BJ (cell line): ENCODE measurements at places on chromosomes 6 and 20.

- no peak for DNase-seq
Measured at GRCh38 chr20:47799116-47799715, 13.9 kb upstream of the SULF2 start.

- no peak for DNase-seq
Measured at GRCh38 chr6:169591616-169592015, 110.2 kb downstream of the WDR27 start.

DNA sequence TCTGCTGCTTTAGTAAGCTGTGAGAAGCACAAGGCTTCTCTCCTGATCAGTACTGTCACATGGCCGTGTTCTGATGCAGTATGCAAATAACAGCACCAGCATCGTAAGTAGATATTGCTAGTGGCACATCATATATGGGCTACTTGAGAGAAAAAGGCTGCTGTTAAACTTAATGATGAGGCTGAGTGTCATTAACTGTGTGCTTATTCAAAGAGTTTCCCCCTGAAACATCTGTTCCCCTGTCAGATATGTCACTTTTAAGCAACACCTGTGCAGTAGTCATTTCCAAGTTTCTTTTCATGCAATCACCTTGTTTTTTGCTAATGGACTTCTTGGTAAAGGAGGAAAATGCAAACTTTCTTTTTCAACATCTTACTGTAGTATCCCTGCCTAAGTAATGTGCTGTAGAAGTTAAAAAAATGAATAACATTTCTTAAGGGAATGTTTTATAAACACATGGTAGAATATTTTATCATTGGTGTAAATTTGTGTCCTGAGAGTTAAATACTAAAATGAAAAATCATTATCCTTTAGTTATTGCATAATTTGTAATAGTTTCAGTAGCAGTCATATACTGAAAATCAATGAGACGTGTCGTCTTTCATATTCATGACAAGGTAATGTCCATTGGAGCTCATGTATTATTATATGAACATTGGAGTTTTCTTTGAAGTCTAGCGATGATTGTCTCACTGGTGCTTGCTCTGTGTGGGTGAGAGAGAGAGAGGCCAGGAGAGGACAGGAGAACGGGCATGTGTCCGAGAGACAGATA is 366.3 kb downstream of the CDKAL1 start:
- no peak for DNase-seq

GRCh38 chr6:13915561-13916229 is 9.1 kb upstream of the RNF182 start:
- DNase-seq = no peak

- DNase-seq = no peak
Measured at GRCh38 chr6:167826896-167827582, at the start of gene AFDN. Gene AFDN (plus strand): TSS chr6:167826911. CDS start chr6:167827133, 222 bp downstream.

DNA sequence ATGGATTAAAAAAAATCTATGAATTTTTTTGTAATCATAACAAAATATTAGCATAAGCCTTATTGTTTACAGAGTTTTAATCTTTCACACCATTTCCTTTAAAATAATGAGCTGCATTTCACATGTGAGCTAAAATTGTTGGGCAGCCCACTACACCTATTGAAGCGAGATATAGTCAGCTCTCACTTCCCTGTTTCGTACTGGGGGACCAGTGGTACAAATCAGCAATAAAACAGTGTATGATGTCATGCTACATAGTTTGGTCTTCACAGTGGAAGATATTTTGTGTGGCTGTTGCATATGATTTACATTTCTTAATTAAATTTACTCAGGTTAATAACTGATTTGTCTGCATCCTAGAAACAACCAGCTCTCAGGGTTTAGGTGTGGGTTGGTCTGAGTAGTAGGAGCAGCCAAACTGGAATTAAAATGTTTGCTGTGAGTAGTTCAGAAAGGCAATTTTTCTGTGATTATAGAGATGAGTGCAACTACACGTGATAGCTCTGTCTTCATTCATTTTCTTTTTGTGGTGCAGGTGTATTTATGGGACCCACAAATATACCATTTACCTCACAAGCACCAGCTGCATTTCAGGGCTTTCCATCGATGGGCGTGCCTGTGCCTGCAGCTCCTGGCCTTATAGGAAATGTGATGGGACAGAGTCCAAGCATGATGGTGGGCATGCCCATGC is 99.3 kb downstream of the B3GAT2 start:
- no peak for DNase-seq

GRCh38 chr6:6724539-6725467 is 136.3 kb downstream of the LY86 start:
- no peak for DNase-seq

GRCh38 chr20:36093025-36093803 is 61.3 kb upstream of the EPB41L1 start:
- DNase-seq = no peak

- DNase-seq = no peak
Measured at GRCh38 chr6:160070427-160070826, 51.2 kb upstream of the SLC22A1 start.

- no peak for DNase-seq
Measured at GRCh38 chr6:125808060-125808459, 17.3 kb downstream of the NCOA7 start.

DNA sequence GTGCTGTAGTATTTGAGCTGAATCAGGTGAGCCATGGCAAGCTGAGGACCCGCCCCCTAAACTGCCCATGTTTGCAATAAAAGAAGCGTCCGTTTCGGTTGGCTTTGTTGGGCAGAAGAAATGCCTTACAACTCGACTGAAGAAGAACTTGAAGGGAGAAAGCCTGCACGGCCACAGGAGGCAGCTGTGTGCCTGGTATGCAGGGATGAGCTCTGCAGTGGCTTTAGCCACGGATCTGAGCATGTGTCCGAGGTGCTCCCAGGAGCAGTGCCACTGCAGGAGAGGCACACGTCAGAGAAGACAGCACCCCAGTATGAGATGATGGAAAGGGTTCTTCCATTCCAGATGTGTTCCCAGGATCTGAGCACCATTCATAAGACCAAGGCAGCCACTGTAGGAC is 23.5 kb downstream of the KIZ start:
- no peak for DNase-seq

GRCh38 chr6:1993042-1993441 is 252.4 kb downstream of the GMDS start:
- no peak for DNase-seq

GRCh38 chr20:38514947-38515346 is 42.3 kb downstream of the RALGAPB start:
- DNase-seq = no peak

DNA sequence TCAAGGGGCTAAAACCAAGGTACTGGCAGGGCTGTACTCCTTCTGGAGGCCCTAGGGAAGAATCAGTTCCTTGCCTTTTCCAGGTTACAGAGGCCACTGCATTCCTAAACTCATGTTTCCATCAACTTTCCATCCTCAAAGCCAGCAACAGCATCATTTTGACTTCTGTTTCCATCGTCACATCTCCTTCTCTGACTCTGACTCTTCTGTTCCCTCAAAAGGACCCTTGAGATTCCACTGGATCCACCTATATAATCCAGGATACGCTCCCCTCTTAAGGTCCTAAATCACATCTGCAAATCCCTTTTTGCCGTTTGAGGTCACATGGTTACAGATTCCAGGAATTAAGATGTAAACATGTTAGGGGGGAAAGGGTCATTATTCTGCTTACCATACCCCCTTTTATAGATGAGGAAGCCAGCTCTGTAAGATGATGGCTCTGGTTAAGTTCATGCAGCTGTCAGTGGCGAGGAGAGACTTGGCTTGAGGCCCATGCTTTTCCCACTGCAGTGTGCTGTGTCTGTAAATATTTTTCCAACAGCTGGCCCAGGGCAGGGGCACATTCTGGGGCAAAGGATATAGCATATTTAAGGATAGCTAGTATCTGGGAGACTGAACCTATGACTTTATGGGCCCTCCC is 114.6 kb downstream of the TNFRSF21 start:
- DNase-seq = no peak

DNA sequence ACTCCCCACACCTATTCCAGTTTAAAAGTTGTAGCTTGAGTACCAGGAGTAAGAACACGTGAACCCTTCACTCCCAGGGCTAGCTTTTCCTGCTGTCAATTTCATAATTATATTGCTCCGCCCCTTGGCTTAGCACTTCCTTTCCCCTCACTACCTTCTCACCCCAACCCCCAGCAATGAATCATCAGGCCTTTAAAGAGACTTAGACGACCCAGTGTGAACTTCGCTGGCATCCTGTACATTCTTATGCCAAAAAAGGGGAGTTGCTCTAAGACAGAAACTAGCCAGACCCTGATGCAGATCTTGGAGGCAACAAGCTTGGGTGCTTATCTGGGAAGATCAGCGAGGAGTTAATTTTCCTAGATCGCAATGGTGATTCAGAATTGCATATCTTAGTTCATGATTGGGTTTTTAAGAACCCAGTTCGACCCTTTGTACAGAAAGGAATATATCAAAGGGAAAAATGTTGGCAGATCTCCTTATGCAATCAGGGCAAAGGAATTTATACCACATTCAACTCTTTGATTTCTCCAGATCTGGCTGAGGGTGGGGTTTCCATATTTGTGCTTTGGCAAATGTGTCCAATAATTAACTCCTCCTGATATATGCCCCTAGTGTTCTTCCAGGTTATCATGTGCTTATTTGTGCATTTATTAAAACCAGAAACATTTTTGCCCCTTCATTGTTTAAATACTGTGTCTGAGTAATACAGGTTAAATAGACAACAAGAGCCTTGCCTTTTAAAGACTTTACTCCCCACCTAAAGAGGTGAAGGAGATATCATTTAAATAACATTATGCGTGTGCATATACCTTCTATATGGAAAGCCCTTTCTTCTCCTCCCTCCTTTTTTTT is 8.1 kb upstream of the ATXN1 start:
- peak; percentile 66 for DNase-seq

GRCh38 chr6:4030669-4031068 is 48.3 kb downstream of the FAM217A start:
- no peak for DNase-seq

GRCh38 chr20:63081351-63081750 is 74.6 kb upstream of the BHLHE23 start:
- DNase-seq = no peak

DNA sequence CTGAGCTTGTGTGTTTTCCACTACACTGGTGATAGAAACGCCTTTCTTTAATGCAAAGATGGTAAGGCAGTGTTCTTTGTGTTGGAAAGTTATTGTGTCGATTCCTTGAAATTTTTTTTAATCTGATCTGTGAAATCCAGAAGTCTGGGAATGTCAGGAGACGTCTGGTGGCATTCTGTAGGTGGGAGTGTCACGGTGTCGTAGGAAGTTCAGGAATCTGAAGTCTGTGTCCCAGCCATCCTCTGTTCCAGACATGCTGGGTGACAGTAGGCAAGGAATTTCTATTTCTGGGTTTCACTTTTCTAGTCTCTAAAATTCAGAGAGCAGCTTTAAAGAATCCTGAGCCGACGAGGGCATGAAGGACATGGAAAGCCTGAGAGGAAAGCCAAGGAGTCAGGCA is 223.8 kb downstream of the ZNF217 start:
- no peak for DNase-seq

DNA sequence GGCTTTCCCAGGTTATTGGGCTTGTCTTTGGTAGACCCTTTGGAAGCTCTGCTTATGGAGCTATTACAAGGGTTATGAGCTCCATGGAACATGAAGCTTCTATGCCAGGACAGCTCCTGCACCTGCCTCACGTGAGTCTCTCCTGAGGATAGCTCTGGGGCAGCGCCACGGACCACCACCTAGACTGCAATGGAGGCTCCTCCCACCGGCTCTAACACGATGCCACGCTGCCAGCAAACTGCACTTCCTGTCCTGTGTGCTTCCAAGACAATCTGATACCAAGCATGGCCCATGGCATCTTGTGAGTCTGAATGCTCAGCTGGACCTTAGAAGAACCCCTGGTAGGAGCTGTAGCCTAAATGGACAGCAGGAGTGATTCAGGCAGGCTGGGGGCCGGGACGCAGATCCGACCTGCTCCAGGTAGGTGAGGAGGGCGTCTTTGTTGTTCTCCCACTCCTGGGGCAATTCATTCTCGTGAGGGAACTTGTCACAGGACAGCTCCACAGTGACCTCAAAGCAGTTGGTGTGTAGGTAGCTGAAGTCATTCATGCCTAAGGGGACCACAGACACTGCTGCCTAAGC is 5.5 kb downstream of the CPXM1 start:
- no peak for DNase-seq

GRCh38 chr6:111447051-111447450 is 36.0 kb downstream of the REV3L start:
- DNase-seq = no peak

- no peak for DNase-seq
Measured at GRCh38 chr6:74071214-74071613, 375.2 kb downstream of the CD109 start.

GRCh38 chr6:149170564-149171452 is 146.7 kb upstream of the TAB2 start:
- no peak for DNase-seq

- DNase-seq = no peak
Measured at GRCh38 chr20:22546344-22546743, 38.0 kb downstream of the FOXA2 start.

DNA sequence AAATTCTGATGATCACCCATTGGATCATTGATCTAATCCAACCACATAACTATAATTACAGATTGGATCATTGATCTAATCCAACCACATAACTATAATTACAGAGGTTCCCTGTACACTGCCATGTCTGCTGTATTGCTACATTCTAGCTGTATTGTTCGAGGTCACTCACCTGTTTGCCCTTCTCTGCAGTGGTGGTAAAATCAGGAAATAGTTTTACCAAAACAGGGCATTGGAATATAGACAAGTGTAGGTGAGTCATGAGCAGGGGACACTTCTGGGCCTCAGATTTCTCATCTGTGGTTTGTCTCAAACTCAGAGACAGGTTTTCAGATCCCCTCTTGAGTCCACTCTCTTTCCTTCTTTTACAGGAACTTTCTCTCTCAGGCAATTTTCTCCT is 9.0 kb upstream of the AFDN start:
- DNase-seq = no peak

DNA sequence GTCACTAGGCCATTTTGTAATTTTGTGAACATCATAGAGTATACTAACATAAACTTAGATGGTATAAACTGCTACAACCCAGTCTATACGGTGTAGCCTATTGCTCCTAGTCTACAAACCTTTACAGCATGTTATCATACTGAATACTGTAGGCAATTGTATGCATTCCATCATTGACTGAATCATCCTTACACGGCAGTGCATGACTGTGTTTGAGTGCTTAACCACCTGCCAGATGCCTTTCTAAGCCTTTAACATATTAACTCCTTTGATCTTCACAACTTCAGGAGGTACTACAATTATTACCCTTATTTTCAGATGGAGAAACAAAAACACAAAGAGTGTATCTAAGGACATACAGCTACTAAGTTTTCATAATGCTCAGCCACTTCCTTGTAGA is 14.0 kb downstream of the DPPA5 start:
- DNase-seq = no peak

- DNase-seq = no peak
Measured at GRCh38 chr6:101747160-101747559, 353.7 kb downstream of the GRIK2 start.

- DNase-seq = no peak
Measured at GRCh38 chr20:19672498-19672897, 85.6 kb upstream of the RIN2 start.

DNA sequence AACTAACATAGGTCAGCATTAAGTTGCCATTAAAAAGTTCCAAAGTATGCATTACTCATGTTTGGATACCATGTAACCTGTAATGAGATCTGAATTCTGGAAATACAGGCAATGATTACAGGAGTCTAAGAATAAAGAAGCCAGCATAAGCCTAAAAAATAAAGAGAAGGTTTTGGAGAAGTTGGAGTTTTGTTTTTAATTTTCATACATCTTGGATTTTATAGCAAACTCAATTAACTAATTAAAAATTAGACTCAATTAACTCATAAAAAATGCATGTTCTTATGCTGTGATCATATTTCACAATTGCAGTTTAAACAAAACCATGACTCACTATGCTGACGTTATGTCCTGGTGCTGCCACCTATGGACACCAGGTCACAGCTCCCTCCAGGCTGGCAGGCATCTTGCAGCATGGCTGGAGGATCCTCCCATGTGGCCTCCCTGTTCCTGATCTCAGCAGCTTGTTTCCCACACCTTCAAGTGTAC is 648.8 kb upstream of the AGPAT4 start:
- DNase-seq = no peak
